ENCODE measurements at places on chromosomes 7 and 10.

DNA sequence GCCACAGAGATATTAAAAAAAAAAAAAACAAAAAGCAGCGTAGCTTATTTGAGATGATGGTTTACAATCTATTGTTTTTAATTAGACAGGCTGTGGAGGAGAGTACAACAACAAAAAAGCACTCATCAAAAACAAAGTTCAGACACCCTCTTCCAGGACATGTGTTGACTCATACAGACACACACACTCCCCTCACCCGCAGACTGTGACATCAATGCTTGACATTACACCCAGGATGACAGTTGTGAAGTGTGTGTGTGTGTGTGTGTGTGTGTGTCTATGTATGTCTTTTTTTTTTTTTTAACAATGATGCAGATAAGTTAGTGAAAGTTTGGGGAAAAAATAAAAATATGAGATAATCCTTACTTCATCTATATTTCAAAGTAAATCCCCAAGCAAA lies 303.6 kb downstream of the GPAM start:
- DNase-seq, result no peak

DNA sequence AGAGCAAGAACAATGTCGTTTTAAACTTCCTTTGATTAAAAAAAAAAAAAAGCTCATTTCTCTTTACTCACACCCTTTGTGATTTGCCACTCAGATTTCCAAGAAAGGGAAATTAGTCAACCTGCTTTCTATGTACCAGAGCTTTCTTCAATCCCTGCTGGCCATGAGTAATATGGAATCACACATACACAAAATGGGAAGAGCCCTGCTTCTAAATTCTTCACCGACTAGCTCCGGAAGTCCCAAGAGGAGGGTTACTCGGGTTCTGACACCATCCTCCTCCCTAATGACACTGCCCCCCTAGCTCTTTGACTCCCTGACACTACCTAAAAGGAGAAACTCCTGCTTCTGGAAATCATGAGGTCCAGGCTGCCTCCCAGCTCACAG lies 81.8 kb upstream of the SFMBT2 start:
- DNase-seq, result no peak

GRCh38 chr10:102735065-102735562 lies 8.6 kb upstream of the WBP1L start:
- no peak for DNase-seq

- DNase-seq, result no peak
Observed at GRCh38 chr10:76119036-76119435, 687.6 kb downstream of the LRMDA start.

DNA sequence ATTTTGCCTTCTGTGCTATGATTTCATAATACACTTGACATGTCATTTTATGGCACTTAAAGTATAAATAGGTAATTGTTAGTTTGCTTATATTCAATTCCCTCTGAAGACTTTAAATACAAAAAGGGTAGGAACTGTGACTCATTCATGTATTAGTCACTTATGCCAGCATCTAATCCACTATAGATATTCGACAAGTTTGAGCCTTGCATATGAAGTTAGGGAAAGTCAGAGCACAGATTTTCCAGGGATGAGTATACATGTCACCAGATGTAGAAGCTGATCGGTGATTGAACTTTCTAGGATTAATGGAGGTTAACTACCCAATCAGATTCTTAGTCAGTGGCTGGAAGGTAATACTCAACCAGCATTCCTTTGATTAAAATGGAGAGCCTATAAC lies 1321.5 kb downstream of the XPNPEP1 start:
- DNase-seq, result no peak

DNA sequence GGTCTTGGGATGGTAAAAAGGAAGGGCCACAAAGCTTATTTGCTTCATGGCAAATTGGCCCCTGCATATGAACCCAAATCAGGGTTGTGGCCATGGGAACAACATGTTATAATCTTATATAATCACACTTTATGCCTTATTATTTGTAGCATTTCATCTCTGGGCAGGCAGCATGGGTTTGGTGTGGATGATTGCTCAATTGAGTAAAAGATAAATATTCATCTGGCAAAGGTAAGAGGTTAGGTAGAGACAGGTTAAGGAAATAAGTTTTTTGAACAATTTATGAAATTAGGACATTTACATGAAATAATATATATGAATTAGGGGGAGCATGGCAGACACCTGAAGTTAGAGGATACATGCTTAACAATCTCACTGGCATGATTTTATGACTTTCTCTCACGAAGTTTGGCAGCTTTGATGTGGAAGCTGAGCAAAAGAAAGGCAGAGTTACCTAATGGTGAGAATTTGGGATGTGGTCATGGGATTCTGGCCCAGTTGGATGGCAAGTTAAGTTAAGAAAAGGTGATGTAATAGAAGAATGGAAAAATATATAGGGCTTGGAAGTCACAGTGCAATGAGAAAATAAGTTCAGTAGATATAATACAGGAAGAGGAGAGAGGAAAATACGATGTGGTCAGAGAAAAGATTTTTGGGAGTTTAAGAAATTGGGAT lies 88.1 kb upstream of the FAM3C start:
- DNase-seq, result no peak

DNA sequence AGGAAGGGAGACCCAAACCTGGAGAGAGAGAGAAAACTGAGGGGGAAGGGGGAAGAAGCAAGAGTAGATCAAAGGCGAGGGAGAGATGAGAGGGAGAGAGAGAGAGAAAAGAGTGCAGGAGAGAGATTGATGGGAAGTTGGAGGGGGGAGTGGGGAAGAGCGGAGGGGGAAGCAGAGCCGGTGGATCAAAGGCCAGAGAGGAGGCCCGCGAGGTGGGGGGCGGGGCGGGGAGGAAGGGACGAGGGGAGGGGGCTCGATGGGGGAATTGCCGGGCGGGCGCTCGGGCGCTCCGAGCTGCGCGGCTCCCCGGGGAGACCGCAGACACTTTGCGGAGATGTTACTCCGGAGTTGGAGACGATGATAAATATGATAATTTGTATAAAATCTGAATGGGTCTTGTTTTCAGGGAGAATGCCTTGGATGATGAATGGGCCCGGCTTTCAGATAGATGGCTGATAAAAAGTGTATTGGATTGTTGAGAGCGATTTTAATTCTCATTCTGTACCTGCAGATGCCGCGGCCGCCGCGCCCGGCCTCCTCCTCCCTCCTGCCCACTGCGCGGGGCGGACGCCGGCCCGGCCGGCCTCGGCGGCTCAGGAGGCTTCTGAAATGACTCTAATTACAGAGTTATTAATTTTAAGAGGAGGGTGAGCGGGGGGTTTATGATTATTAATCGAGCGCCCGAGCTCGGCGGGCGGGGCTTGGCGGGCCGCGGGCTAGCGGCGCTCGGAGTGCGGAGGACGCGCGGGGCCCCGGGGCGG lies 21.4 kb upstream of the PAX2 start:
- DNase-seq, result no peak

GRCh38 chr10:71965623-71966022 lies 1.4 kb downstream of the CHST3 start:
- DNase-seq, result no peak

DNA sequence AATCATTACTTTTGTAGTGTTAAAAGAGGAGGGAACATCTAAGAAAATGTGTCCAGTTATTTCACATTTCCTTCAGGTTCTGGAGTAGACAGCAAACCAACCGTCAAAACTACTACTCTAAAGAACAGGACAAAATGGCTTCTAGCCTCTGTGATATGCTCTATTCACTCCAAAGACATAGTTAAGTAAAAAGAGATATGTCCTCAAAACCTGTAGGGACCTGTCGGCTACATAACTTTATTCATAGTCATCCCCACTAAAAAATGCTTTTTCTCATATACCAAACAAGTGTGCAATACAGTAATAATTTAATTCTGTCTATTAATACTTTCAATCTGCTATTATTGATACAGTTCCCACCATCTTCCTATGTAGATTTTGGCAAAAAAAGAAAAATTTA lies 642.8 kb upstream of the LRRTM3 start:
- no peak for DNase-seq

DNA sequence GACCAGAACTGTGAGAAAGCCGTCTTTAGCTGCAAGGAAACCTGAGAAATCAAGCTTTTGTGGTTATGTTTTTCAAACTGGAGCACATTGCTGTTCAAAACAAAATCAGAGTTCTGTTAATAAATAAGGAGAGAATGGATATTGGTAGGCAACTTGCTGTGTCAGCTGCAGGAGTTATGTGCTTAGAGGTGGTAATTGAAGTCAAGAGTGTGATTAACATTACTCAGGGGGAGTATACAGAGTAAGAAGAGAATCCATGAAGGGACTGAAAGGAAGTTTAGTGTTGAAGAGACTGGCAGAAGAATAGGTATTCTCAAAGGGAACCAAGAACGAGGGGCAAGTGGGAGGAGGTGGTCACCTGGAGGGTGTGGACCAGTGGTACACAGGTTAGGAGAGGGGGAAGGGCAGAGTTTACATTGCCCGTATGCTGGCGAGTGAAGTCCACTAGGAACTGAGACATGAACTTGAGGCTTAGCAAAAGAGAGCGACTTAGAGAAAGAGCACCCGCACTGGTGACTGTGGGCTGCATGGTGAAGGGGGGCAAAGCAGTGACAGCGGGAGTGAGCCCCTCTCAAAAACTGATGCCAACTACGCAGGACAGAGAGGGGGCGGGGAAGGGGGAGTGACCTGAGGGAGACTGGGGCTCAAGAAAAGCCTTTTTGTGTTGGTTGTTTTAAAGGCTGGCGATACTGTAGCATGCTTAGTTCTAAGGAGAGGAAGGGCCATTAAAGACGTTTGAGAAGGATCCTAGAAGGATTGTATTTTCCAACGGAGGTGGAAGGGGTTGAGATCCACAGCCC lies 80.0 kb downstream of the SDK1 start:
- no peak for DNase-seq

GRCh38 chr7:121530227-121531174 lies 134.4 kb upstream of the FAM3C start:
- DNase-seq, result peak; percentile 5

GRCh38 chr10:84762754-84763394 lies 434.5 kb downstream of the CCSER2 start:
- DNase-seq, result no peak

All from stimulated activated CD8-positive, alpha-beta memory T cell treated with anti-CD3 and anti-CD28 coated beads, Interleukin-15, amount 100 ng/mL, for 24 hours (primary cell).